Activated CD4-positive, alpha-beta T cell treated with anti-CD3 and anti-CD28 coated beads, Interleukin-2, amount 50 U/mL, for 48 hours (primary cell): ENCODE measurements at places on chromosomes 2 and 18.

GRCh38 chr2:61905372-61906185 lies at the start of gene COMMD1:
Gene COMMD1 (plus strand): TSS chr2:61905674. CDS start chr2:61905679, 5 bp downstream.
- DNase-seq = peak; percentile 85

DNA sequence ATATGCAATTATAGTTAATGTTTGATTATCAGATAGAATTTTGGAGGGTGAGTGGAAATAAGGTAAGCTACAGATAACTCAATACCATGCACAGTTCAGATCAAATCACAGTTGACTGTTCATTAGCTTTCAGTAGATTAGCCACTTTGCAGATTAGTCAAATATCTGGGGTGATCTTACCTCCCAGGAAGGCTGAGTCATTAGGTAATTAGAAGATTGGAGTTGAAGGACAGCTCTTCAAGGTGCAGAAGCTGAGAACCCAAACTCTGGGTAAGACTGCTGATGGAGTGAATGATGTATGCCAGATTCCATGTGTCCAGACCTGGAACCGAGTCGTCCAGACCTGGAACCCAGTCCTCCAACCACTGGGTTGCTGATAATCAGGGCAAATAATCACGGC lies 262.8 kb upstream of the UBE2E3 start:
- DNase-seq = no peak

- DNase-seq = no peak
These were observed 404.3 kb upstream of the VWC2L start for GRCh38 chr2:214006601-214007000.

DNA sequence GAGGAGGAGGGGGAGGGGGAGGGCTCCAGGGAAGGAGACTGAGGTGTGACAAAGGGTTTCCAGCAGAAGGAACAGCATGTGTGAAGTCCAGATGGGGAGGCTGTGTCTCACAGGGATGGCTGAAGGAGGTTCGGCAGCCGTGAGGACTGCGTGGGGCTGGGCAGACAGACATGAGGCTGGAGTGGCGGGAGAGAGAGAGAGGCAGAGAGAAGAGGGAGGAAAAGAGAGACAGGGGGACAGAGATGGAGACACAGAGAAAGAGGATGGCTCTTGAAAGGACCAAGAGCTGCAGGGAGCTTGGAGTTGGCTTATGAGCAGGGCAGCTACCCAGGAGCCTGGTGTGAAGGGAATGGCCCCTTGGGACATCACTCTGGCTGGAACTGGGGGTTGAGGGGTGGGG lies 138.9 kb upstream of the ASB18 start:
- no peak for DNase-seq

- DNase-seq = no peak
These were observed 5.7 kb upstream of the SNED1 start for GRCh38 chr2:240992572-240993291.

DNA sequence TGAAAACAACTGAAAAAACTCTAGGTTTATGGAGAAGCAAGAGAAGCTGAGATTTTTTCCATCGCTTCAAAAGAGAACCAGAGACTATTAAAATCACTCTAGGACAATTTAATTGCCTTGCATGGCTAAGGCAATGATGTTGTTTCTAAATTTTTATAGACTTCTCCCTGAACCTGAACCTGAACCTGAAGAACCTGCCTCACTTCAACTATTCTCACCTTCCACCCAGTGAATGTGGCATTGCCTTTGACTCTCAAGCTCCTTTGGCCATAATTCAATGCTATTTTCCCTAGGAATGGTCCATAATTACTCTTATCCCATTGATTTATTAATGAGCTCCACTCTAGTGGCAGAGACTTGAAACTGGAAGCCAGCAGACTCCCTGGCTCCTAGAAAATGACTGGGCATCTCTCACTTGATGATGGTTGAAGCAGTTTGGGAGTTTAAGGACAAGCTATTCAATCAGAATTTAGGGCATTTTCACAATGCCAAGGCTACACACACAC lies 303.8 kb upstream of the UBE2E3 start:
- no peak for DNase-seq

DNA sequence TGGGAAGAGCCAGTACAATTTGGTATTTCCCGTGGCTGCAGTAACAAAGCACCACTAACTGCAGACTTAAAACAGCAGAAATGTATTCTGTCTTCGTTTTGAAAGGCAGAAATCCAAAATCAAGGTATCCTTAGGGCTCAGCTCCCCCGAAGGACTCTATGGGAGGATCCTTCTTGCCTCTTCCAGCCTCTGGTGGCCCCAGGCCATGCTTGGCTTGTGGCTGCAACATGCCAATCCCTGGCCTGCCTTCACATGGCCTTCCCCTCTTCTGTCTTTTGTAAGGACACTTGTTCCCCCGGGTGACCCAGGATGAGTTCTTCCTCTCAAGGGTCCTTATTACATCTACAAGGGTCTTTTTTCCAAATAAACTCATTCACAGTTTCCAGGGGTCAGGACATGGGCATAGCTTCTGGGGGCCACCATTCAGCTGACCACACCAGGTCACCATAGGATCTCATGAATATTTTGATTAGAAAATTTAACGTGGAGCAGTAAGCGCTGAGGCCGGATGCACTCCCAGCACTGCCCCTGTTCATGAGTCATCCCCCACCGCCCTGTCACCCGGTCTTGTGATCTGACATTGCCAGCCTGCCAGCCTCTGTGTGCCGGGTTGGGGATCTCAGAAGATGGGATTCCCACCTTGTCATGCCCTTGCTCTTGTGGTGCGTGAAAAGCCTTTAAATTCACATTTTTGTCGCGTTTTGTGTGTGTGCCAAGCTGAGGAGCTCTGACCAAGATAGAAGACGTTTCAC lies 61.2 kb upstream of the B3GNT7 start:
- DNase-seq = no peak
